ENCODE measurements at places on chromosomes 7 and 10.

DNA sequence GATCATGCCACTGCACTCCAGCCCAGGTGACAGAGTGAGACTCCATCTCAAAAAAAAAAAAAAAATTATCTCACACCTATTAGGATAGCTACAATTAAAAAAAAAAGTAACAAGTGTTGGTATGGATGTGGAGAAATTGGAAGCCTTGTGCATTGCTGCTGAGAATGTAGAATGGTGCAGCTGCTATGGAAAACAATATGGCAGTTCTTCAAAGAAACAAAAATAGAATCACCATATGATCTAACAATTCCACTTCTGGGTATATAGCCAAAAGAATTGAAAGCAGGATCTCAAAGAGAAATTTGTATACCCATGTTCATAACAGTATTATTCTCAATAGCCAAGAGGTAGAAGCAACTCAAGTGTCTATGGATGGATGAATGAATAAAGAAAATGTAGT lies 143.6 kb upstream of the PRR15 start:
- no peak for DNase-seq

DNA sequence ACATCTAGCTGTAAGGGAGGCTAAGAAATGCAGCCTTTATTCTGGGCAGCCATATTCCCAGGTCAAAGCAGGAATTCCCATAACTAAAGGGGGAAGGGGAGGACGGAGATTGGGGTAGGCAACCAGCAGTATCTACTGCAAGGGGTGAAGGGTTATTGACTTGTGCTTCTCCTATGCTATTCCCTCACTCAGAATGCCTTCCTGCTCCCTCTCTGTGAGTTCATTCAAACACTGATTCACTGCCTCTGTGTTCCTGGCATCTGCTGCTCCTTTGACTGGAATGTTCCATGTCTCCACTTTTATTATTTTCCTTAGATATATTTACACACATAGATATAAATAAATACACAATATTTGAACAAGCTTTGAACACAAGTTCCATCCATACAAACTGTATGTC lies 11.1 kb downstream of the HTR7 start:
- DNase-seq = no peak

GRCh38 chr7:41378156-41378555 lies 324.7 kb downstream of the INHBA start:
- no peak for DNase-seq

DNA sequence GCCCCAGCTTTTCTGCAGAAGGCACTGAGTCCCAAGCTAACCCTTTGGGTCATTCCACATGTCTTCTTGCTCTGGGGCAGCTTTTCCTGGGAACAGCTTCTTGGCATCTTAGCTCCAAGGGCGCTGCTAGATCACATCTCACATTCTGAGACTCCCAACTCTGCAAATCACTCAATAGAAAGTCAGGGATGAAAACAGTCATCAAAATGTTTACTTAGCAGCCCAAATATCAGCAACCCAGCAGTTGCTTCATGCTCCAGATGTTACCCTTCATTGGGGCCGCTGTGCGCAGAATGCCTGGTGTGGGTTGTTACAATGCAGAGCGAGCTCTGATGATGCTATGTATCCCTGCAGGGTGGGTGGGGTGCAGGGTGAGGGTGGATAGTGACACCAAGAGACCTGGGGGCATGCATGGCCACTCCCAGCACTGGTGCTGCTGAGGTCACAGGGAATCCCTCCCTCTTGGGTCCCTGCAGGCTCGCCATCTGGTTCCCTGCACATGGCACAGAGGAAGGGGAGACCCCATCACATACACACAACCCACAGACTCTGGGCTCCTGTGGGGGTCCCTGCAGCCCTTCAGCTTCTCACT lies 19.0 kb downstream of the WDFY4 start:
- no peak for DNase-seq

DNA sequence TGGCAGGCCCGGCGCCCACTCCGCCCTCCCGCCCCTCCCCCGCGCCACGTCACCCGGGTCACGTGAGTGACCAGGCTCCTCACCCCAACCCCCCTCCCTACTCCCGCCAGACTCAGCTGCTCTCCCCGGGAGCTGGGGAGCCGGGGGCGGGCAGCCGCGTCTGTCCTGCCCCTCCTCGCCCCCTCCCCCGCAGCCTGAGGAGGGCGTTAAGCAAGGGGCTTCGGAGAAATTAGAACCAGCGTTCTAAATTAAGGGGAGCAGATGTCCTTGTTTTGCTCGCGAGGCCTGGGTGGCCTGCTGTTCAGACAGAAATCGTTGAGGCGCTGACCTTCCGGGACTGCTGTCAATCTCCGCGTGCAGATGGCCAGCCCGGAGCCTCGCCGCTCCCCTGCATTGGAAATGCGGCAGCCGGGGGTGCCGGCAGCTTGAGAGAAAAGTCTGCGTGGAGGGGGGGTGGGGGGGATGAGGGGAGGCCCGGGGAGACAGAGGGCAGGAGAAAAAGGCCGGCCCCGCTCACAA lies 102.2 kb upstream of the ZNF438 start:
- DNase-seq = peak; percentile 62

GRCh38 chr7:2307690-2308107 lies 6.5 kb downstream of the SNX8 start:
- peak; percentile 48 for DNase-seq

- no peak for DNase-seq
These were observed 296.1 kb upstream of the SEMA3A start for GRCh38 chr7:84490661-84491060.

GRCh38 chr7:2497500-2498336 lies 21.5 kb upstream of the GRIFIN start:
- DNase-seq = no peak

GRCh38 chr10:3082290-3082689 lies 14.9 kb downstream of the PFKP start:
- no peak for DNase-seq

- no peak for DNase-seq
These were observed 312.8 kb upstream of the ZMIZ1 start for GRCh38 chr10:78755877-78756455.

DNA sequence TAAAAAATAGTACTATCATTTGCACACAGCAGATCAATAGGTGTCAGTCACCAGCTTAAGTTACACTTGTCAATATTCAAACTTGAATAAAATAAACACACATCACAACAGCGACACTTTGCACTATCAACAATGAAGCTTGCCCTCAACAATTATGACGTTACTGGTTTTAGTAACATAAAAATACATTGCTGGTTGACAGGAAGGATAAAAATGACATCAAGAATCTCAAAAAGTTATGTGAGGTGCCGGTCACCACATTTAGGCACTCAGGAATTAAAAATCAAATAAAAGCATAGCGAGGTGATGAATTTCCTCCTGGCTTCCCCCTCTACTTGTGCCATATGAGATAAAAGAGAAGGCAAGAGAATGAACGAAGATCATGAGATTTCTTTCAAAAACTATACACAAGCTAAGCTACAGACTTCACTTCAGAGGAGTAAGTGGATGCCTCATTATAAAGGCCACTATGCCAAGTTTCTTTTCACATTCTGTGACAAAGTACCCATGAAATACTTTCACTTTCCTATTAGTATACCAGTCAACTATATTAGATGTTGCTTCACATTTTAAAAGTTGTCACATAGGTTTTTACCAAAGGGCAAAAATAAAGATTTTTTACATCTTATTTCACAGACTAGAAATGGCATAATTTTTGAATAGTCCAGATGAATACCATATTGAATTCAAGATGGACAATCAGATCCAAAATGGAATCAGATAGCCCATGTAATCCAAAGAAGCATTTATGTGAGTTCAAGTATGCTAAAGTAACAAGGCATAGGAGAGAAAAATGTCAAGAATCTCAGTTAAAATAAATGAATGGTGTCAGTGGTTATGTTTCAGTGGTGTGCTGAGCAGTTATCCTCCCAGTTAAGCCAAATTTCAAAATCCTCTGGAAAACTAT lies 3.6 kb downstream of the CCDC71L start:
- peak; percentile 4 for DNase-seq

DNA sequence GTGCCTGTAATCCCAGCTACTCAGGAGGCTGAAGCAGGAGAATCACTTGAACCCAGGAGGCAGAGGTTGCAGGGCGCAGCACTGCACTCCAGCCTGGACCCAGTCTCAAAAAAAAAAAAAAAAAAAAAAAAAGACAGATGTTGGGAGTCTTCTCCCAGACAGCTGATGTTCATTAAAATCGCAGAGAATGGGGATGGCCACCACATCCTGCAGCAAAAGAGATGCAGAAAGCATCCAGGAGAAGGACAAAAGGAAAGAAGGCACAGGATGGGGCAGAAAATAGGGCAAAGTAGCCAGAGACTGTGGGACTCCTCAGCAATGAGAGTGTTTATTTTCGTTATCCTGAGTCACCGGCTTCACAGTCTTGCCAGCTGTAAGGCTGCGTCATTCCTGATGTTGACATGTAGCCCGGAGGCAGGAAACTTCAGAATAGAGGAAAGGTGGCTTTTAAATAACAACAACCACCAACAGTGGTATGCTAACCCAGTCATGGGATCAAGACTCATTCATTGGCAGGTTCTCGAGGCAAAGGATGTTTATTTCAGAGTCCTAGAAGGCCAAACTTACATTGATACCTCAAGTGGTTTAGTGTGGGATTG lies 149.5 kb upstream of the SVIL start:
- DNase-seq = no peak

DNA sequence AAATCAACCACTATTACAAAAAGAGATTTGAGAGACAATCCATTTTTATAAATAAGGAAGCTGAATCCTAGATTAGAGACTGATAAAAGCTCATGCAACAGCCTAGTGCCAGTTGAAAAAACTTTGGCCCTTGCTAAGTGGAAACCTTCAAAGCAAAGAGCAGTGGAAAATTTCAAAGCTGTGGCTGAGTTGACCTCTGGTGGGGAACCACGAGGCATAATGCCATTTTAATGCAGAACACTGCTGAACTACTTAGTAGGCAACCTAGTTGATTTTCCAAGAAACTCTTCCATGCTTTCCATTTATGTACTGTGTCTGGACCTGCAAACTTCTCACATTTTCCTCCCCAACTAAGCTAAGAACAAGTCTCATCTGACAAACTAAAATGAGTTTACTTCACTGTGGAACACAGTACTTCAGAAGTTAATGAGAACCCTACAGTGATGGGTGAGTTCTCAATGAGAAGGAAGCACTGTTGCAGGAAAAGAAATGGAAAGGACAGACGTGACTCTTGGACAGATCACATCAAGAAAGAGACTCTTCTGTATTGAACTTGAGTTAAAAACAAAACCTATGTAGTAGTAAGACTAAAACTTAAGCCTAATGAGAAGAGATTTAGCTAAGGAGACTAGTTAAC lies 19.5 kb downstream of the FZD9 start:
- DNase-seq = no peak

- no peak for DNase-seq
These were observed 65.7 kb downstream of the AP3M1 start for GRCh38 chr10:74084955-74085354.

DNA sequence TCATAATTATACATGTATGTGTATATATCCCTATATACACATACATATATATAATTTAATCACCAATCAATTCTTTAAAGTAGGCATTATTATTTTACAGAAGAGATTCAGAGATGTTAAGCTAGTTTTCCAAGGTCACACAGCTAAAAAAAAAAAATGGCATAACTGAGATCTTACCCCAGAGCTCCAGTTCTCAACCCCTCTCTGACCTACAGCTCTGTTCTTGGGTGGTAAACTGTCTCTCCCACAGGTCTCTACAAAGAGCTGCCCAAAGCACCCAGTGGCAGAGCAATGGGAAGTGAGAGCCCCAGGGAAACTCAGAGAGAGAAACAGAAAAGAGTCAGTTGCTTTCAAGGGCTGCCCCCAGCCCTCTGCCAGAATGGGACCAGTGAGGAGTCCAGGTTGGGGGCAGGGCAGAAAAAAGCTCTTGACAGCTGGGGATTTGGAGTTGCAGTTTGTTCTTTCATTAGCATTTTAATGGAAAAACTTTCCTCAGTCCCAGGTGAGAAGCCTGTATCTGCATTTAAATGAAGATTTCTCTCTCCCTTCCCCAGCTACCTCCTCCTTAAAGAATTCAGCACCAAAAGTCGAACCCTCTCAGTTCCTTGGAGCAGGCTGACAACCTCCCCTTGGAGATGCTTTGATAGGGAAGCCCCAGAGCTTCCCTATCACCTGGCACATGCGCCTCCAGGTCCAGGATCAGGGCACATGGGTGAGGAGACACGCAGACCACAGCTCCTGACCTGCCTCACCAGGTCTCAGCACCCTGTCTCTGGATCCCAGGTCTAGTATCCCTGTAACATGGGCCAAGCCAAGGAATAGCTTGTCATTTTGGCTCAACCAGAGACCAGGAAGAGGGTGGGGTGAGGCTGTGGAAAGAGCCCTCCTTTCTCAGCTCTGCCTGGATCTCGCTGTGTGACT lies 388.1 kb downstream of the PLXNA4 start:
- DNase-seq = no peak

DNA sequence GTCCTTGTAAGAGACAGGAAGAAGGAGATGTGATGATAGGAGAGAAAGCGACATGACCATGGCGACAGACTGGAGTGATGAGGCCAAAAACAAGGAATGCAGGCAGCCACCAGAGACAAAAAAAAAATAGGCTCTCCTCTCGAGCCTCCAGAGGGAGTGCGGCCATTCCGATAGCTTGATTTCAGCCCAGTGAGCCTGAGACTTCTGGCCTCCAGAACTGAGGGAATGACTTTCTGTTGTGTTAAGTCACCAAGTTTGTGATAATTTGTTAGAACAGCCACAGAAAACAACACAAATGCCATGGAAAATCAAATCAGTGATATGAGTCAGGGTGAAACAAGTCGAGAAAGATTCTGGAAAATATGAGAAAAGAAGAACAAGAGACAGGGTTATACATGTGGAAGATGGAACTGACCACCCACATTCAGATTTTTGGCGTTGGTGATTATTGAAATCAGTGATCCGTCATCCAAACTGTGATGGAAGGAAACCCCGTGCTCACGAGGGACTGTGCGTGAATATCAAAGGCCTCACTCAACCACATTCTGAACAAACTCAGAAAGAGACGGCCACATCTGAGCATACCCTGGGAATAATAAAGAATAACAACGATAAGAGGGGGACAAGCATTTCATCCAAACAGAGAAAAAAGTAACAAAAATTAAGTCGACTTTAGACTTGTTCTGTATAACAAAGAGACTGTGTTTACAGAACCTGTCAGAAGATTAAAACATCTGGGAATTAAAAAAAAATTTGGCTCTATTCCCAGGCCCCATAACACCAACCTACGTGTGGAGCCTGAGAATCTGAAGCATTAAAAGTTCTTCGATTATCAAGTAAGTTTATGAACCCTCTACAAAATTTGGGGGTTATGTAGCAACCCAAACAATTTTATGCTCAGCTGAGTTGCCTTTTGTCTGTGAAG lies 72.1 kb downstream of the EEPD1 start:
- DNase-seq = no peak

- no peak for DNase-seq
These were observed 96.9 kb upstream of the TNS3 start for GRCh38 chr7:47678641-47679380.

- DNase-seq = no peak
These were observed 67.6 kb downstream of the CAV1 start for GRCh38 chr7:116592445-116592844.

DNA sequence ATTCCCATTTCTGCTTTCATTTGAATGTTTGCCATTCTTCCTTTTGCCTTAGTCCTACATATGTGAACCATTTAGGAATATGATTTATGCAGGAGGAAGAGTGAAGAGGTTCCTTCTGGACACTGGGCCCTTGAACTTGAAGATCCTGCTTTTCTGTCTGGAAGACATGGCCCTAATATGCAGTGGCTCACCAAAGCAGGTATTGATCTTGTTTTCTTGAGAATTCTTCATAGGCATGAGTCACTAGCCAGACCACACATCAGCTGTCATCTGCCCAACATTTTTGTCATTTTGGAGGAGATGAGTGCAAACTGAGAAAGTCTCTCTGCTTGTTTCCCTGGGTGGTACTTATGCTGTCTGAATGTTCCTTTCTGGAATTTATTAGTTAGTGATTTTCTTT lies 382.6 kb downstream of the LRMDA start:
- no peak for DNase-seq

All from MV-4-11 (cell line).